ENCODE measurements at places on chromosomes 5 and 9.

DNA sequence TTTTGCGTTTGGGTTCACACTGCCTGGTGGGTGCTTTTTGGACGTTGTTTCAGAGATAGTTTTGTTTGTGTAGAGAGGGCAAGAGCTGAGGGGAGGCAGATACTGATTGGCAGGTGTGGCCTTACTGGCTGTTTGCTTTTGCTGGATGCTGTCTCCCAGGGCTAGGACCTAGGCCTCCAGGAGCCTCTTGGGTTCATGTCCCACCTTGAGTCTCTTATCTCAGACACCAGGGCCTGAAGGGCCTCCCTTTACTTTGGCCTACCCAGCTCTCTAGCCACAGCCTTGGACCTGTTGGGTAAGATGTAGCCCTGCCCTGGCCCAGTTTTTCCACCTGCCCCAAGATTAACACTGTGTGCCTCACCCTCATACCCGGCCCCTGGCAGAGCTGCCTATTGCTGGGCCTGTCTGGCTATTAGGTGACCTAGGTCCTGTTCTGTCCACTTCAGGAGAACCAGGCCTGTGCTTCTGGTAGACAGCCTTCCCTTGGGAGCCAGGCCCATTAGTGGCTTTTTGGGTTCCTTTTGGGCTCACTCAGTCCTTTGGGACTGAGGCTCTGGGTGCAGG, 13.4 kb downstream of the PTPA start:
- DNase-seq: no peak

- no peak for DNase-seq
Observed at GRCh38 chr9:14985419-14985818, 75.2 kb upstream of the FREM1 start.

DNA sequence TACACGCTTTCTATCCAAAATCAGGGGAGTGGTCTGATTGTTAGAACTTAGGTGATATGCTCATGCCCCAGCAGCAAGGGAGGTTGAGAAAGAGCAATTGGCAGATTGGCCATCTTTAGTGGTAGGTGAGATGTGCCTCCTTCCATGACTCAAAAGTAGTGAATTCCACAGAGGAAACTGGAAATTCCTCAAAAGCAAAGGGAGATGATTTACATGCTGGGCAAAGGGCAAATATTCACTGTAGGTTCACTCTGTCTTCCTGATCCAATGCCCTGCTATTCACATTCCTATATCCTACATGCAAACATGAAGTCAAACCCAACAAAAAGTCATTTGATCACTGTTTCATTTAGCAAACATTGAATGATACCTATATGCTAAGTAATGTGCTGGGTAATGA, 130.1 kb upstream of the ZNF608 start:
- DNase-seq: no peak

DNA sequence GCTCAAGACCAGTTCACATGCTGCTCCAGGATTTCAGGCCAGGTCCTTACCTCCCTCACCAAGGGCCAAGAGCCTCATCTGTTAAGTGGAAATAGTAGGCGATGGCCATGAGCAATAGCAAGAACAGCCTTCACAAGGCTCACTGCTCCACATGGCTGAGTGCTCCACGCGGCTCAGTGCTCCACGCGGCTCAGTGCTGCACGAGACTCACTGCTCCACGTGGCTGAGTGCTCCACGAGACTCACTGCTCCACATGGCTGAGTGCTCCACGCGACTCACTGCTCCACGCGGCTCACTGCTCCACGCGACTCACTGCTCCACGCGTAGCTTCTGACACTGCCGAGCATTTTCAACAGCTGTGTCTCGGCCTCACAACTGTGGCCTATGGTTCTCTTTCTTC, 36.4 kb upstream of the ADAMTS2 start:
- DNase-seq: no peak

GRCh38 chr5:125972706-125973105, 450.5 kb upstream of the GRAMD2B start:
- DNase-seq: no peak

DNA sequence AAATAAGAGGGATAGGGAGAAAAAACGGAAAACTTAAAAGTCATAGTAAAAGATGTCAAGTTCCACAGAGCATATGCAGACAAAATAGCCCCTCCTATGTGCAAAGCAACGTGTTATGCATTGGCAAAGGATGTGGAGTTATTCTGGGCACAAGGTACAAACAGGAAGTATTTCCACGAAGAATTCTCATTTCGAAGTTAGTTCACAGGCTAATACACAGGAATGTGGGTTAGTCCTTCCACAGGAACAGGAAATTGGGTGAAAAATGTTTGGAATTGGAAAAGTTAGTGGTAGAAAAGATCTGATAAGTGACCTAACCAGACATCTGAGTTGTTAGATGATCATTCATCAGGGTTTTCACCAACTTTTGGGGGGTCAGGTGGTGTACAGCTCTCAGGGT, 326.6 kb downstream of the EBF1 start:
- DNase-seq: no peak

- DNase-seq: no peak
Observed at GRCh38 chr9:84761137-84761808, 91.7 kb downstream of the NTRK2 start.

DNA sequence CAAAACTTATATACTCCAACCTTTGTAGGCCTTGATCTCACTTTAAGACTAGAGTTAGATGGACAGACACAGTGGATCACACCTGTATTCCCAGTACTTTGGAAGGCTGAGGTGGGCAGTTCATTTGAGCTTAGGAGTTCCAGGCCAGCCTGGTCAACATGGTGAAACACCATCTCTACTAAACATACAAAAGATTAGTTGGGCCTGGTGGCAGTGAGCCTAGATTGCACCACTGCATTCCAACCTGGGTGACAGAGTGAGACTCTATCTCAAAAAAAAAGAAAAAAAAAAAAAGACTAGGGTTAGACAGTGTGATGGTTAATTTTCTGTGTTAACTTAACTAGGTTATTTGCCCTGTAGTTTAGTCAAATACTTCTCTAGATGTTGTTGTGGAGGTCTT, 74.1 kb downstream of the CFAP95 start:
- no peak for DNase-seq

DNA sequence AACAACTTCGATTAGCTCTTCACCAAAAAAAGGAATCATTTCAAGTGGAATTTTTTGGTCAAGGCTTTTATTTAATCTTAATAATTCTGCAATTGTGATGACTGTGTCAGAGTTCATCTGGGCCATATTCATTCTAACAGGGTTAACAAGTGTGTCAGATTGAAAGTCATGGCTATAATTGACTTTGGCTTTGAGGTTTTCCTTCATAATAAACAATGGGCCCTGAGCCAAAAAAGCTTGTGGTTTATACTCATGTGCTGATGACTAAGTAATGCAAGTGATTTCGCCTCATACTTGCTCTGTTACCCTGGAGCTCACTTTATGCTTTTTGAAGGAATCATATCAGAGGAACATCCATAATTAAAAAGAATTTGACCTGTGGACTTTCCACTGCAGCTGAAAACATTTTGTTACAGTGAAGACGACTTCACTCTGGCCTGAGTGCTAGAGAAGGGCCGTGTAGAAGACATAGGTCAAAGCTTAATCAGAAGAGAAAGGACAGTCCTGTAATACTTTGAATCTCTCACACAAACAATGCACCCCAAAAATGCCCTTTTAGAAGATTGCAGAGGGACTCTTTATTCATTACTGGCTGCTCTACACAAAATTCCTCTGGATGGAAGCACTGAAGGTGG, 101.7 kb downstream of the GDNF start:
- DNase-seq: no peak
